ENCODE measurements at places on chromosomes 4 and X. TPM values are rescaled to one million over a fixed set of nuclear protein-coding genes. Genes with fewer than 3 reads are reported as not detected.

The LDB2 gene
- 89.1 TPM for total RNA-seq

The TEX13D gene
- total RNA-seq, result not detected

The NLGN3 gene
- total RNA-seq, result 15.3 TPM

The TMSB15C gene
- 3.9 TPM for total RNA-seq

The CXCL11 gene
- total RNA-seq, result 1.9 TPM

The MAGEA3 gene
- total RNA-seq, result not detected

The EMCN gene
- not detected for total RNA-seq

The ADAMTS3 gene
- 3.7 TPM for total RNA-seq

The AFAP1 gene
- 25.9 TPM for total RNA-seq

The KCND1 gene
- total RNA-seq, result 5.3 TPM

The JADE3 gene
- 14.1 TPM for total RNA-seq

The FAM53A gene
- total RNA-seq, result 1.6 TPM

The THAP9 gene
- 24.5 TPM for total RNA-seq

GRCh38 chrX:28329156-28329555, 258.1 kb upstream of the IL1RAPL1 start:
- H3K4me3 ChIP-seq, result no peak overlapping the region
- H3K4me1 ChIP-seq, result peaks cover 36% of the 10 kb centered on the region
- H3K27ac ChIP-seq, result no peak overlapping the region
- no peak for DNase-seq
- peaks cover 17% of the 10 kb centered on the region for H3K27me3 ChIP-seq
- H3K36me3 ChIP-seq, result no peaks in the 10 kb centered on the region

DNA sequence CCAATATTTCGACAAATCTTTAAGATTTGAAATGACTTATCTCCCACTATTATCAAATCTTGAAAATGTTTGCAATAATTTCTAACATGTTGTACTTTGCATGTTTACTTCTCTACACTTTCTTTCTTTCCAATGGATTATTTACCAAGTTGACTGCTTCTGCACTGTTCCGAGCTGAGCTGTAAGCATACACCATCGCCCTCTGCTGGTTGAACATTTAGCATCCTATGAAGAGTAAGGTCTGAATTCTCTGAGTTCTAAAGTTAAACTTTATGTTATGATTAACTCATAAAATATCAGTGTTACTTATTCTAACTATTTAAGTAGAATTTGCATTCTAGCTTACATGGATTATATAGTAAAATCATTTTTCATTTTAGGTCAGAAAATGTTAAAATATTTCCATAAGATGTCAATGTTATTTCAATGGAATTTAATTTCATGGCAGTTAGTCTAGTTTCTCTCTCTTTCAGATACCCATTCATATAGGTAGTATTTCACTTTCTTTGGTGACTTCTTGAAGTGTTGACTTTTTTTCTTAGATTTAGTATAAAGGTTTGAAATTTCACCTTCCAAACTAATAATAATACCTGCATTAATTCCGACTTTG, 137.4 kb downstream of the DKK2 start:
- no peak overlapping the region for H3K27ac ChIP-seq
- no peaks in the 10 kb centered on the region for H3K27me3 ChIP-seq
- no peaks in the 10 kb centered on the region for H3K4me1 ChIP-seq
- no peak overlapping the region for H3K4me3 ChIP-seq
- peak; percentile 85 for DNase-seq

- H3K27ac ChIP-seq, result no peak overlapping the region
- H3K36me3 ChIP-seq, result peaks cover 11% of the 10 kb centered on the region
- H3K4me1 ChIP-seq, result no peaks in the 10 kb centered on the region
- no peaks in the 10 kb centered on the region for H3K27me3 ChIP-seq
Measured at GRCh38 chrX:111719426-111720210, 38.6 kb downstream of the ALG13 start.

- no peak for DNase-seq
- no peak overlapping the region for H3K27ac ChIP-seq
- no peak overlapping the region for H3K4me3 ChIP-seq
- H3K36me3 ChIP-seq, result no peaks in the 10 kb centered on the region
- H3K4me1 ChIP-seq, result peaks cover 29% of the 10 kb centered on the region
Measured at GRCh38 chr4:16088601-16089000, 4.8 kb upstream of the PROM1 start.

DNA sequence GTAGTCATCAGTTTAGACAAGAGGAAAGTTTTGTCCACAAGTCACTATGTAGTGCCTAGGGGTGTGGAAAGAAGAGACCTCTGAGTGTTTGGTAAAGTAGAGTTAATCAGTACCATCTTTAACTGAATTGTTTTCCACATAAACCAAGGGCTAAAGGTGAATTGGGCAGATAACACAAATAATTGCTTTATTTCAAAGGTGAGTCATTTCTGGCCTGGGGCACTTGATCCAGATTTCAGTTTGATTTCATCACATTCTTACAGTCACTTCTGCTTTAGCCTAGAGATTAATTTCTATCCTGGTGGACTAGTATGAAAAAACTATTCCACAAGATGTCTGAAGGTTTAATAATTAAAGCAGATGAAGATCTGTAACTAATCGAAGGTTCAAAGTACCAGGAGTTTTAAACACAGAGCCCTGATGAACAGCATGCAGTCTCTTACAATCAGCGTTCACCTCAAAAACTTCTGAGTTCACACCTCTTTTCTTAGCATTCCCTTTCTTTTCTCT, 74.5 kb upstream of the BOD1L1 start:
- DNase-seq, result no peak
- H3K27me3 ChIP-seq, result no peaks in the 10 kb centered on the region
- no peak overlapping the region for H3K4me3 ChIP-seq
- no peaks in the 10 kb centered on the region for H3K36me3 ChIP-seq
- no peak overlapping the region for H3K27ac ChIP-seq
- no peaks in the 10 kb centered on the region for H3K4me1 ChIP-seq

- DNase-seq, result no peak
- H3K4me1 ChIP-seq, result no peaks in the 10 kb centered on the region
- no peak overlapping the region for H3K27ac ChIP-seq
Measured at GRCh38 chr4:178082906-178083305, 640.7 kb upstream of the AGA start.

GRCh38 chrX:97845451-97845850, 961.7 kb downstream of the RPA4 start:
- H3K4me1 ChIP-seq, result no peaks in the 10 kb centered on the region
- no peaks in the 10 kb centered on the region for H3K36me3 ChIP-seq
- no peaks in the 10 kb centered on the region for H3K27me3 ChIP-seq
- no peak overlapping the region for H3K4me3 ChIP-seq
- H3K27ac ChIP-seq, result no peak overlapping the region
- DNase-seq, result no peak

DNA sequence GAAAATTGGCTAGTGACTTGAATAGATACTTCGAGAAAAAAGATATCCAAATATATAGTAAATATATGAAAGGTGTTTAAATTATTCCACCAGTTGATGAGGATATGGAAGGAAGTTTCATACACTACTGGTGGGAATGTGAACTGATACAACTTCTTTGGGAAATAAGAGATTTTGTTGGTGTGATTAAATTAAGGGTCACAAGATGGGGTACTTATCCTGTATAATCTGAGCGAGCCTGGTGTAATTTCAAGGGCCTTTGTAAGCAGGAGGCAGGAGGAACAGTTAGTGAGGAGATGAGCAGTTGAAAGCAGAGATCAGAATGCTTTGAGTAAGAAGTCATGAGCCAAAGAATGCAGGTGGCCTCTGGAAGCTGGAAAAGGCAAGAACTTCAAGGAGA, 192.2 kb downstream of the KCTD8 start:
- H3K4me3 ChIP-seq, result no peak overlapping the region
- no peaks in the 10 kb centered on the region for H3K27me3 ChIP-seq
- no peaks in the 10 kb centered on the region for H3K36me3 ChIP-seq
- H3K4me1 ChIP-seq, result peaks cover 17% of the 10 kb centered on the region
- H3K27ac ChIP-seq, result no peak overlapping the region

GRCh38 chr4:163663454-163664225, 169.2 kb downstream of the TMA16 start:
- H3K36me3 ChIP-seq, result no peaks in the 10 kb centered on the region
- H3K27ac ChIP-seq, result no peak overlapping the region
- H3K4me1 ChIP-seq, result no peaks in the 10 kb centered on the region

- no peak overlapping the region for H3K4me3 ChIP-seq
- peak; percentile 3 for DNase-seq
- no peaks in the 10 kb centered on the region for H3K4me1 ChIP-seq
- H3K36me3 ChIP-seq, result no peaks in the 10 kb centered on the region
Measured at GRCh38 chr4:38237139-38237538, 276.9 kb downstream of the PTTG2 start.

GRCh38 chr4:189092581-189092980, 848.1 kb upstream of the FRG1 start:
- no peaks in the 10 kb centered on the region for H3K36me3 ChIP-seq
- H3K4me3 ChIP-seq, result no peak overlapping the region
- H3K27me3 ChIP-seq, result no peaks in the 10 kb centered on the region
- H3K4me1 ChIP-seq, result peaks cover 10% of the 10 kb centered on the region
- no peak overlapping the region for H3K27ac ChIP-seq

GRCh38 chr4:14769993-14770392, 232.3 kb upstream of the CPEB2 start:
- no peaks in the 10 kb centered on the region for H3K27me3 ChIP-seq
- no peaks in the 10 kb centered on the region for H3K36me3 ChIP-seq
- no peak overlapping the region for H3K4me3 ChIP-seq
- DNase-seq, result no peak

- peaks cover 29% of the 10 kb centered on the region for H3K27me3 ChIP-seq
- DNase-seq, result peak; percentile 32
- no peaks in the 10 kb centered on the region for H3K36me3 ChIP-seq
- no peak overlapping the region for H3K27ac ChIP-seq
- no peak overlapping the region for H3K4me3 ChIP-seq
Measured at GRCh38 chr4:186728631-186729271, 5.1 kb upstream of the FAT1 start.

DNA sequence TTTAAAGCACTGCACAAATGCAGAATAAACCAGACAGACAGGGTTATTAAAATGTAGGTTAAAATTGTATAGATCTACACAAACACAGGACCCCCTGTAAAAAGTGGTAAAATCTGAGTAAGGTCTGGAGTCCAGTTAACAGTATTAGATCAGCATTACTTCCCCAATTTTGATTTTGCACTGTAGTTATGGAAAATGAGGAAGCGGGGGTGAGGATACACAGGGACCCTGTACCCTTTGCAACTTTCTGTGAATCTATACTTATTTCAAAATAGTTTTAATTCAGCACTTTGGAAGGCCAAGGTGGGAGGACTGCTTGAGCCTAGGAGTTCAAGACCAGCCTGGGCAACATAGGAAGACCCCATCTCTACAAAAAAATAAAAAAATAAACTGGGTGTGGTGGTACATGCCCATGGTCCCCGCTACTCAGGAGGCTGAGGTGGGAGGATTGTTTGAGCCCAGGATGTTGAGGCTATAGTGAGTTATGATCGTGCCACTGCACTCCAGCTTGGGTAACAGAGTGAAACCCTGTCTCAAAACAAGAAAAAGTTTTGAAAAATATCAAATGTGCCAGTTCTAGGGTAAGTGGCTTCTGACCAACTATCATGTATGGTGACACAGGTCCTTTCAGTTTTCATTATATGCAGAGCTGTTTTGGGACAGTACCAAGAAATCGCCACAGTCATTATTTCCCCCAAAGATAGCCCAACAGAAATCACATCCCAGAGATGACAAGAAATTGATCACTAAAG, 17.7 kb downstream of the SEL1L3 start:
- peaks cover 28% of the 10 kb centered on the region for H3K4me1 ChIP-seq
- no peaks in the 10 kb centered on the region for H3K27me3 ChIP-seq
- H3K27ac ChIP-seq, result no peak overlapping the region
- no peaks in the 10 kb centered on the region for H3K36me3 ChIP-seq

- H3K36me3 ChIP-seq, result peaks cover 3% of the 10 kb centered on the region
- H3K4me1 ChIP-seq, result no peaks in the 10 kb centered on the region
- H3K27me3 ChIP-seq, result no peaks in the 10 kb centered on the region
- DNase-seq, result no peak
- H3K27ac ChIP-seq, result no peak overlapping the region
- no peak overlapping the region for H3K4me3 ChIP-seq
Measured at GRCh38 chr4:1831331-1831730, 24.6 kb downstream of the LETM1 start.

DNA sequence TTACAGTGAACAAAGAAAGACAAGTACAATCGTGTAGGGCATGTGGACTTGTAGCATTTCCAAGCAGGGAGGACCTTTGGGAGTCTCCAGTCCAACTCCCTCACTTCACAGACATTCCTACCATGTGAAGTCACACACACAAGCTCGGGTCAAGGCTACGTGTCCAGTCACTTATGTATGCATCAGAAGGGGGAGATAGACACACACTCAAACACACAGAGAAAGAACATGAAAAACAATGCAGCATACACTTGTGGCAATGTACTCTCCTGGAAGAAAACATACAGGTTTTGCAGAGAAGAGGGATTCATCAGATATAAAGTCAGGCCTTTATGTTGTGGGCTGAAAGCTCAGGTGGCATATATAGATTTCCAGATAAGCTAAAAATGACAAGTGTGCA, 136.1 kb upstream of the MID1 start:
- peaks cover 32% of the 10 kb centered on the region for H3K4me1 ChIP-seq
- peak; percentile 19 for DNase-seq
- no peak overlapping the region for H3K4me3 ChIP-seq
- no peaks in the 10 kb centered on the region for H3K27me3 ChIP-seq

DNA sequence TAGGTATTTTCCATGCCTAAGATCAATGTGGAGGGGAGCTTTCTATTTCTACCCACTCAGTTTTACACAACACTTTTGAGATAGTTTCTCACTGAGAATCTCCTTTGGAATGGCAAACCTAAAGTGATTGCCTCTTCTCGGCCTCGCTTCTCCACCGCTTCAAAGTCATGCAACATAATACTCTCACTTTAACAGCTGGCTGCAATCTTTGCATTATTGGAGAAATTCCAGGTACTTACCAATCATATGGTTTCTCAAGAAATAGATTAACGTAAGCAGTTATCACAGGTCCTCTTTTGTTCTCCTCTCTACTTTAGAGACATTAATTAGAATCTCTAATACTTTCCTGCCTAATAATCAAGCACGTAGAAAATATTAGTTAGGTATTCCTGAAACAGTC, 3.7 kb upstream of the IL13RA2 start:
- DNase-seq, result no peak
- no peaks in the 10 kb centered on the region for H3K4me1 ChIP-seq
- H3K36me3 ChIP-seq, result no peaks in the 10 kb centered on the region
- no peak overlapping the region for H3K27ac ChIP-seq
- no peak overlapping the region for H3K4me3 ChIP-seq
- no peaks in the 10 kb centered on the region for H3K27me3 ChIP-seq

- H3K4me1 ChIP-seq, result no peaks in the 10 kb centered on the region
- H3K4me3 ChIP-seq, result no peak overlapping the region
- H3K36me3 ChIP-seq, result no peaks in the 10 kb centered on the region
- H3K27me3 ChIP-seq, result no peaks in the 10 kb centered on the region
Measured at GRCh38 chr4:81257816-81258215, 42.8 kb upstream of the PRKG2 start.

DNA sequence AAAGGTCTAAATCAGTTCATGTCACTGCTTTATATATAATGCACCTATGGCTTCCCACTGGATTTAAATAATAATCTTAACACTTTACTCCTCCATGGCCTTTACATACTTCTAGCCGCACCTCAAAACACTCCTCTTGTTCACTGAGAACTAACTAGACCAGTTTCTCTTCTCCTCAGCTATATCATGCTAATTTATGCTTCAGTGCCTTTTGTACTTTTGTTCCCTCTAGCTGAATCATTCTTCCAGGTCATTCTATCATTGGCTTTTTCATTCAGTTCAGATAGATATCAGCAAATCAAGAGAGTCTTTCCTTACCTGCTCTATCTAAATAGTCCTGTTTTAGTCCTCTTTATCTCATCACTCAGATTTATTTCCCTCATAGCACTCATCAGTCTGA, 64.2 kb downstream of the TET2 start:
- H3K27me3 ChIP-seq, result no peaks in the 10 kb centered on the region
- no peaks in the 10 kb centered on the region for H3K36me3 ChIP-seq
- H3K27ac ChIP-seq, result no peak overlapping the region
- no peak for DNase-seq

- no peak for DNase-seq
- no peaks in the 10 kb centered on the region for H3K27me3 ChIP-seq
- no peak overlapping the region for H3K4me3 ChIP-seq
- H3K4me1 ChIP-seq, result no peaks in the 10 kb centered on the region
- no peak overlapping the region for H3K27ac ChIP-seq
Measured at GRCh38 chrX:148763896-148764295, 263.5 kb downstream of the AFF2 start.

Measured in GM23338 (cell line).